Activated T-helper 1 cell treated with anti-CD3 and anti-CD28 coated beads, Interleukin-2, amount 50 U/mL, for 16 hours (primary cell): ENCODE measurements at places on chromosomes 13 and 19.

- no peak for DNase-seq
Measured at GRCh38 chr19:932648-933552, 7.1 kb downstream of the ARID3A start.

DNA sequence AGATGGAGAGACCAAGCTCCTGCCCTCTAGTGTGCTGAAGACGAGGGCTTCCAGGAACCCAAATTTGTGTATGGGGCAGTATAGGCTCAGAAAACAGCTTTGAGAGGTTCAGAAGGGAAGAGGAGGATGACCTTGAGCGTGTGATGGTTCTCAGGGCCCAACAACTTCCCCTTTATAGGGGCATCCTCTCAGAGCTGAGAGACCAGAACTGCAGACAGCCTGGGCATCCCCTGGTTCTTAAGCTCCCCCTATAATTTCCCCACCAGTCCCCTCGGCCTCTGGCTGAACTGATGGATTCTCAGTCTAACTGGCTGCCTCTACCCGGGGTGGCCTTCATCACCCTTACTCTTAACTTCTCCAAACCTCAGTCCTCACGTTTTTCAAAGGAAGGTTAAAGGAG lies 167.5 kb downstream of the URI1 start:
- DNase-seq, result no peak

- DNase-seq, result no peak
Measured at GRCh38 chr19:33158365-33158764, 26.5 kb downstream of the WDR88 start.

GRCh38 chr19:18278521-18279265 lies 2.7 kb downstream of the JUND start:
- no peak for DNase-seq

DNA sequence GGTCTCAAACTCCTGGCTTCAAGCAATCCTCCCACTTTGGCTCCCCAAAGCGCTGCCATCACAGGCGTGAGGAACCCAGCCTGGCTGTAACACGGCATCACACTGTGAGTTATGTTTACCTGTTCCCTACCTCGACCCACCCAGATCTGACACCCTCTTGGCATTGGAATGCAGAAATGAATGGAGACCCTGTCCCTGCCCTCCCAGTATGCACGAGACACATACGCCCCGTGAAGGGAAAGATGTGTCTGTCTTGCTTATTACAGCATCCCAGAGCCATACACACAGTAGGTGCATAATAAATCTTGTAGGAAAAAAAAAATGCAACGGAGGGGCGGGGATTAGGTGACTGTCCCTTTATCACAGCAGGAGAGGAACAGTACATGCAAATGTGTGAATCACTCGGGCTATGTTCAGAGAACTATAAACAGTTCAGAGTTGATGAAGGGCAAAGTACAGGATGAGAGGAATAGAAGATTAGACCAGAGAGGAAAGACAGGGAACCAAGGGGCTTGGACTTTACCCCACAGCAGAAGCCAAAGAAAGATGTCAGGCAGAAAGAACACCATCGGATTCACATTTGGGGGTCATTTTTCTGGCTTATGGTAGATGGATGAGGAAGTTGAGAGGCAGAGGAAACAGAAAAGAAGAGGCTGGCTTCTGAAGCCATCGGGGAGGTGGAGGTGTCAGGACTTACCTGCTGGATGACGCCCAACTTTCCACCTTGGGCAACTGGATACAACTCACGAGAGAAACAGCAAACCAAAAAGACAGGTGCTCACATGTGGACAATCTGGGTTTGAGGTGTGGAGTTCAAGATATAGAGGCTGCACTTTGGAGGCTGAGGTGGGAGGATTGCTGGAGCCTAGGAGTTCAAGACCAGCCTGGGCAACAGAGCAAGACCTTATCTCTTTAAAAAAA lies 94.3 kb downstream of the INSR start:
- no peak for DNase-seq

- no peak for DNase-seq
Measured at GRCh38 chr13:31195616-31196015, 4.2 kb upstream of the B3GLCT start.

GRCh38 chr19:18310118-18310909 lies 12.6 kb downstream of the LSM4 start:
- no peak for DNase-seq

DNA sequence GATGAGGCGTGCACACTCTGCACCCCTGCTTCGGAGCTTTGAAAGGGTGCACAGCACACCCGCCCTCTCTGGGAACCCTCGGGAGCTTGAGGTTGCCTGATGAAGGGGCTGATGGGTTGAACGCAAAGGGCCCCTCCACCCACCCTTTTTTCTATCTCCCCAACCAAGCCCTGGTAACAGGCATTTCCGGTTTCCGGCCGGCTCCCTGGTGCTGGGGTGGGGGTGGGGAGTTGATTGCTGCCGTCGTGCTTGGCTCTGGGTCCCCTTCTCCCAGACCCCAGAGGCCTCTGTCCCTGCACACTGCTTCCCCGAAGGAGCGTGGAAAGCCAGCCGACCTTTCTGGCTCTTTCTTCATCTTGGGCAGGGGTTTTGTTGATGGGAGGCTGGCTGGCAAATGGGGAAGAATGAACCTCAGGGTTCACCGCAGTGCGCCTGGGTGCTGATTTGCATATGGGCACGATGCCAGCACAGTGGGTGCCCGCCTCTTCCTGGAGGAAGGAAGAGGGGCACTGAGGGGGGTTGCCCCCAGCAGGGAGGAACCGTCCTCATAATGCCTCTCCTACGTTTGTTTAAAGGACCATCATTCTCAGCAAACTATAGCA lies 29.1 kb downstream of the VAV1 start:
- DNase-seq, result peak; percentile 67

DNA sequence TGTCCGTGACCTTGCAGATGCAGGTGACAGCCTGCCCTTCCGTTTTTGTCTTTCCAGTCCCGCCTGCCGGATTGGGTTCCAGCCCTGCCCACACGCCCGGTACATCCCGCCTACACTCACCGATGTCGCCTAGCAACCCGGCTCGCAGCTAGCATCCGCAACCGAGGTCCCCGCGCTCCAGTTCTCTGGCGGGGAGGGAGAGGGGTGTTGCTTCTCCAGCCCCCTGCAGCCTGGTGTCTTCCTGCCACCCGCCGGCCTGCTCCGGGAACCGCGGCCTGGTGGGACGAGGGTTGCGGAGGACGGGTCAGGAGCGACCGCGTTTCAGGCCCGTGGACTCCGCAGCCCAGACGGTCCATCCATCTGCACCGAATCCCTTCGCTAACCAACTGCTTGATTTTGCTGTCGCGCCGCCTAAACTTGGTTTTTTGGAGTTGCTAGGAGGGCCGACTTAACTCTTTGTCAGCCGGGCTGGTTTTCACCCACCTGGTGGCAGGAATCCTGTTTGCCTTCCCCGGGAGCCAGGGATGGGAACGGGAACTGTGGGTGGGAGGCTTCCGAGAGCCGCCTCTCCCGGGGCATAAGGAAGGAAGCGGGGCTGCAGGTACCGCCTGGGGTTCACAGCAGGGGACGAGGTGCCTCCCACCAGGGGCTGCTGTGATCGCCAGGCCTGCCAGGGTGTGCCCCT lies 15.4 kb upstream of the MATK start:
- peak; percentile 29 for DNase-seq

GRCh38 chr13:54657588-54657987 lies 1629.0 kb downstream of the OLFM4 start:
- no peak for DNase-seq

- DNase-seq, result no peak
Measured at GRCh38 chr13:41645331-41645730, 188.0 kb downstream of the RGCC start.

DNA sequence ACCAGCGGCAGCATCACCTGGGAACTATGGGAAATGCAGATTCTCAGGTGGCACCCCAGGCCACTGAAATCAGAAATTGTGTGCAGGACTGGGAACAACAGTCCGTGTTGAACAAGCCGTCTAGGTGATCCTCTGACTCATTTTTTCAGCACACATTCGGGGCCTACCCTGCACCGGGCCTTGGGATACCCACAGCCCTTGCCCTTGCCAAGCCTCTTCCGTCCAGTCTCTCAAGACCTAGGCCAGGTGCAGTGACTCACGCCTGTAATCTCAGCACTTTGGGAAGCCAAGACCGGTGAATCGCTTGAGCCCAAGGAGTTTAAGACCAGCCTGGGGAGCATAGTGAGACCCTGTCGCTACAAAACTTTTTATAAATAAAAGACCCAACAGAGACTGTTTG lies 18.3 kb downstream of the TGFB1 start:
- DNase-seq, result no peak

- DNase-seq, result no peak
Measured at GRCh38 chr13:97875218-97875617, 78.3 kb upstream of the IPO5 start.

DNA sequence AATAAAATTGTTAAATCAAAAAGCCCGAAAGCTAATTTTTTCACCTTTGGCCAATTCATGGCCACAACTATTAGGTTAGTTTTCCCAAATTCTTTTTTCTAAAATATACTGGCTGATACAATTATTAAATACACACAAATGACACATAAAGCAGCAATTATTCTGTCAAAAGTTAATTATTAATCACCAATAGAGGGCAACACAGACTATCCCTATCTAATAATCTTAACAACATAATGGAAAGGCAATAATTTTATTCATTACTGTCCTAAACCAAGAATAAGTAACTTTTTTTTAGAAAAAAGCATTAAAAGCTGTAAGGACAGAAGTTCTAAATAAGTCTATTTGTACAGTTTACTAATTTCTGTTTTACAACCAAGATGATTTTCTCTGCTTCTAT lies 51.7 kb downstream of the KATNAL1 start:
- DNase-seq, result no peak

DNA sequence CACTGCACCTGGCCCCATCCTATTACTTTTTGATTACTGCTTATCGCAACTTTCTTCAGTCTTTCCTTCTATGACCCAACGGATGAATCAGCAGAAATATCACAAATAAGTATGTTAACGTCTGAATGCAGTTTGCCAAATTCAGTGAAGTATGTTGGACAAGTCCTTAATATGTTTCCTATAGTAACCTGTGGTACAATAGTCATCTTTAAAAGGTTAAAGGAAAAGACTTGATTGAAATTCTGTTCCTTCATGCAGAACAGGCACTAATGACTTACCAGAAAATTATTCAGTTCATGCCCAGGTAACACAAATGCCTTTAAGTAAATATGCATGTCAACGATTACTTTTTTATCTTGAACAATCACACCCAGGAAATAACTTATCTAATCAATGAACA lies 242.6 kb downstream of the KCTD12 start:
- DNase-seq, result no peak

DNA sequence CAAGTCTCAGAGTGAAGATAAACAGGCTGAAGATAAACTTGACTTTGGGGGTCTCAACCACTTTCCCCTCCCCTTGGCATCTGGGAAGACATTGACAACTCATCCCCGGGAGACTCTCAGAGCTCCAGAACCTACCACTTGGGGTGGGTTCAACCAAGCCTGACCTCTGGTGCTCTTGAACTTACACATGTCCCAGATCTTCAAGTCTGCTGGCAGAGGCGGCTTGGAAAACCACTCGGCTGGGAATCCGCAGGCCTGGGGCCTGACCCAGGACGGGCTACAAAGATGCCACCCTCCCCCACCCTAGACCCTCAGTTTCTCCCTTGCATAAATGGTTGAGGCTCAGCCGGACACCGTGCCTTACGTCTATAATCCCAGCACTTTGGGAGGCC lies 512 bp downstream of the LRRC8E start:
- no peak for DNase-seq

DNA sequence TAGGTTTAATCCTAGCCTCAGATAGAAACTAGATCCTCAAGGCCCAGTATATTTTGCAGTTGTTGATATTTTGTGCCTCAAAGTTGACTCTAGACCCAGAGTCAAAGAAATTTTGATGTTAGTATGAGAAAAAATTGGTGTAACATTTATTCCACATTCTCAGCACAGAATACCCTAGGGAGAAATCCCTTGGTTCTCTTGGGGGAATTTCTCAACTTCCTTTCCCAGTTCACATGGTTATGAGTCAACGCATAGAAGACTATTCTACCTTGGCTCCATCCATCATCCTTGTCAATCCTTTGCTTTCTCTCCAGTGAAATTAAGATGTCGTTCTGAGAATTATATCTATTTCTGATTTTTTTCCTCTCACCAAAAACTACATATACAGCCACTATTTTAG lies 145.3 kb downstream of the POSTN start:
- DNase-seq, result no peak

DNA sequence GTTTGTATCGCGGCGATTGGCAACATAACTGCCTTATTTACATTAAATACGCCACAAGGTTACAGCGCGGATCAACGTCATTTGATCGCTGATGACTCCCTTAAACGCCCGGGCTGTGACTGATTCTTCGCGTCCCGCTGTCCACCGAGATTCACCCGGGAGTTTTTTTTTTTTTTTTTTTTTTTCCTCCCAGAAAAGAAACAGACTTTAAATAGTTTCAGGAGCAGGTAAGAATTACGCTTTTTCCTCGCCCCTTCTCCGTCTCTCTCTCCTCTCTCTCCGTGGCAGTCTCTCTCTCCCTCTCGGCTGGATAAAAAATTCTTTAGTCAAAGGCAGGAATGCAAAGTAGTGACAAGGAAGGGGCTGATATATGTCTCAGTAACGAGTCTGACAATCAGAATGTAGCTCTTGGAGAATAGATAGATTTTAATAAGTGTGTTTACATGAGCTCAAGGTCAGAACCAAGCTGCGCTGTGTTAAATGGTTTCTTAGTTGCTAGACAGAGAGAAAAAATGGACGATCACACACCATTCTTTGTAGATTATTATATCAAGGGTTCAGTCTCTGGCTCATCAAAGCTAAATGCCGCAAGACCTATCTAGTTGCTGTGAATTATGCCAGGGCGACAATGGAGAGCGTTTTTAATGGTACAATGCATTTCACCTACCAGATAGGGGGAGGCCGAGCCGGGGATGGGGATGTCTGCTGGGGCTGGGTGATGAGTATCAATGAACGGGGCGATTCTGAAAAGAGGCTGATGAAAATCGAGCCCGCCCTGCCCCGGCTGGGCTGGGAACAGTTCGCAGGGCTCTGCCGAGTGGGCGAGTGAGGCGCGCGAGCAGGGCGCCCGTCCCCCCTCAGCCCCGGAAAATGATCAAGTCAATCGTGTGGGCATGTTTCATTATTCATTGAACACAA lies 147.2 kb upstream of the ZNF536 start:
- DNase-seq, result no peak

GRCh38 chr19:28063702-28064101 lies 1149.2 kb downstream of the UQCRFS1 start:
- DNase-seq, result no peak

DNA sequence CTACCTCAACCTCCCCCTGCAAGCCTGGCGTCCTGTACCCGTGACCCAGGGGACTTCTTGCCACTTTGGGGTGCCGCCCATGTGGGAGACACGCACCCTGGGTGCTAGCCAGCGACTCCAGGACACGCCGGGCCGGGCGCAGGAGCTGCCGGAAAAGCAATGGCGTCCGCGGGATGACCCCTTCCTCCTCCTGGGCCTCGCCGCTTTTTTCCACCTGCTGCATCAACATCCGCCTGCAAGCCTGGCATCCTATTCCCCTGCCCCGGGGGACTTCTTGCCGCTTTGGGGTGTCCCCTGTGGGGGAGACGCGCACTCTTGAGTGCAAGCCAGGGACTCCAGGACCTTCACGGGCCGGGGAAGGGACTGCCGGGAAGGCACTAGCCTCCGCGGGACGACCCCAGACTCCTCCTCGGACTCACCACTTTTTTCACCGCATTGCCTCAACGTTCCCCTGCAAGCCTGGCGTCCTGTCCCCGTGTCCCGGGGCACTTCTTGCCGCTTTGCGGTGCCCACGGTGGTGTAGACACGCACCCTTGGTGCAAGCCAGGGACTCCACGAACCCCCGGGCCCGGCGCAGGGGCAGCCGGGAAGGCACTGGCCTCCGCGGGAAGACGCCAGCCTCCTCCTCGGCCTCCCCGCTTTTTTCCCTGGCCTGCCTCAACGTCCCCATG lies 237.8 kb downstream of the TUBA3C start:
- DNase-seq, result no peak
